AG08395 (cell line): ENCODE measurements at places on chromosomes 1 and 21.

GRCh38 chr1:6450005-6450450, 15.9 kb downstream of the TNFRSF25 start:
- no peak for DNase-seq

- DNase-seq: peak; percentile 89
Measured at GRCh38 chr1:201792534-201793305, 36.2 kb upstream of the IPO9 start.

GRCh38 chr1:74205266-74205665, 7.2 kb downstream of the FPGT start:
- peak; percentile 3 for DNase-seq

- no peak for DNase-seq
Measured at GRCh38 chr1:193787061-193787460, 600.6 kb upstream of the B3GALT2 start.

- DNase-seq: no peak
Measured at GRCh38 chr1:10456661-10457060, 6.8 kb downstream of the CORT start.

- no peak for DNase-seq
Measured at GRCh38 chr1:193216920-193217319, 30.5 kb upstream of the B3GALT2 start.

DNA sequence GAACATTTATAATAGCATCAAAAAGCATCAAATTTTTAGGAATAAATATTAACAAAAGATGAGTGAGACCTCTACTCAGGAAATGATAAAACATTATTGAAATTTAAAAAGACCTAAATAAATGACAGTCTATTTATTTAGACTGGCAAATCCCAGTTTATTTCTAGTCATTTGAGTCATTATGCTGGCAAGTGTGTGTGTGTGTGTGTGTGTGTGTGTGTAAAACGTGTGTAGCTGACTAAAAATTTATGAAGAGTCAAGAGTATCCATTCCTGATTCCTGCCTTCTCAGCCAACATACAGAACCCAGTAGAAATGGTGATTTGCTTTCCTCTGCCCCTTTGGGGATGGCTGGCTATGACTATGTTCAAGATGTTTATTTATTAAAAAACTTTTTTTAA, 46.2 kb downstream of the OSBPL9 start:
- DNase-seq: no peak

- no peak for DNase-seq
Measured at GRCh38 chr1:41515131-41515678, 30.7 kb upstream of the EDN2 start.

GRCh38 chr1:38533772-38534472, 325.6 kb downstream of the RRAGC start:
- DNase-seq: no peak

DNA sequence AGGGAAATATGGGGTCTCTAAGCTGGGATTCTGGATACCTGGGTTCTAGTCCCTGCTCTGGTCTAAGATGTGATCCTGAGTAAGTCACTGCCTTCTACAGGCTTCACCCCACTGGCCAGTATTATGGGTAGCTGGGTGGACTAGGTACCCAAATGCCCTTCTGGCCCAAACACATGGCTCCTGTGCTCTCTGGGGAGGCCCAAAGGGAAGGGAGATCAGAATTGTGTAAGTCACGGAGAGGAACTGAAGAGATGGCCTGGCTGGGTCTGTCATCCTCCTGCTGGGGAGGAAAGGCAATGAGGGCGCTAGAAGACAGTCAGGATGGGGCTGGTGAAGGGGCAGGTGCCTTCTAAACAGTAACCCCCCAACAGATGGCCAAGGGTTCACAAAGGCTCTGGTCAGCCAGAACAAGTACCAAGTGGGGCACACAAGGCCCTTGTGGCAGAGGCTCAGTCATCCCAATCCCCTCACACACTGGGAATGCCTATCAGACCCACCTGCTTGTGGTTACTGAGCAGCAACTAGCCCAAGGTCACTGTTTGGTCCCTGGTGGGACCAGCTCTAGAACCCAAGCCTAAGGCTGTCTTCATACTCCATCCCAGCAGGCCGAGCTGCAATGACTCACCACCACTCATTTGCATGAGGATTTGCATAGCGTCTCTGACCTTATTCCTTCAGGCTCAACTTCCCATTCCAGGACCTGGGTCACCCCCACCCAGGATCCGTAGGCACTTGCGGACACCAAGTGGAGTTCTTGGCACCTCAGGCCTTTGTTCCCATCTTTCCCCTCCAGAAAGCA, 9.2 kb downstream of the MEF2D start:
- no peak for DNase-seq

DNA sequence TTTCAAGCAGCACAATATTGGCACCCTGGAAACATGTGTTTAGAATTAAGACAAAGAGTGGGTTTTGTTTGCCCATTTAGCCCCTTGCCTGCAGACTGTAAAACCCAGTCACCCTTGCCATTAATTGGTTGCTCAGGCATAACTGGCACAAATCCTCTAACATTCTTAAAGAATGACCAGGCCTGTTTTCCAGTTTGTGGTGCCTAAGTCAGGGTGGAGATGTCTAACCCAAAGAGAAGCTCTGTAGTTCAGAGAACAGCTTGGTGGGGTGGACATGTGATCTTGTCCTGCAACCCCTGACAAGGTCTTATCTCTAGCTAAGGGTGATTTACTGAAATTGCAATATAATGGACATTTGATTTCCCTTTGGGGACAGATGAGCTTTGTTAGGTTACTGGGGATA, 8.8 kb upstream of the ANGPTL7 start:
- DNase-seq: peak; percentile 81

DNA sequence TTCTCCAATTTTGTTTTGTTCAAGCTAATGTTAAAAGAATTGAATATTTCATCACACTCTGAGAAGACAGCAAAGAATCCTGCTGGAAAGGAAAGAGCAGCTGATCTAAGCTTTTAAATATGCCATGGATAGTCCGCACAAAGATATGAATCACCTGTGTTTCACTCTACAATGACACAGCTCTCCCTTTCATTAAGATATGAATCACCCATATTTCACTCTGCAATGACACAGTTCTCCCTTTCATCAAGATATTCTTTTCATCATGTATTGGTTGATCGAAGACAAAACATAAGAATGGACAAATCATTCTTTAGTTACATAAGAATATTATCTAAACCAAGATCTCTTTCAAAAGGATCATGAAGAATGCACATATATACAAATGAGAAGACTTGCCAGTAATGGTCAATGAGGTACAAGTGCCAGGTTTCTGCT, 367.3 kb downstream of the SMYD3 start:
- DNase-seq: peak; percentile 67

DNA sequence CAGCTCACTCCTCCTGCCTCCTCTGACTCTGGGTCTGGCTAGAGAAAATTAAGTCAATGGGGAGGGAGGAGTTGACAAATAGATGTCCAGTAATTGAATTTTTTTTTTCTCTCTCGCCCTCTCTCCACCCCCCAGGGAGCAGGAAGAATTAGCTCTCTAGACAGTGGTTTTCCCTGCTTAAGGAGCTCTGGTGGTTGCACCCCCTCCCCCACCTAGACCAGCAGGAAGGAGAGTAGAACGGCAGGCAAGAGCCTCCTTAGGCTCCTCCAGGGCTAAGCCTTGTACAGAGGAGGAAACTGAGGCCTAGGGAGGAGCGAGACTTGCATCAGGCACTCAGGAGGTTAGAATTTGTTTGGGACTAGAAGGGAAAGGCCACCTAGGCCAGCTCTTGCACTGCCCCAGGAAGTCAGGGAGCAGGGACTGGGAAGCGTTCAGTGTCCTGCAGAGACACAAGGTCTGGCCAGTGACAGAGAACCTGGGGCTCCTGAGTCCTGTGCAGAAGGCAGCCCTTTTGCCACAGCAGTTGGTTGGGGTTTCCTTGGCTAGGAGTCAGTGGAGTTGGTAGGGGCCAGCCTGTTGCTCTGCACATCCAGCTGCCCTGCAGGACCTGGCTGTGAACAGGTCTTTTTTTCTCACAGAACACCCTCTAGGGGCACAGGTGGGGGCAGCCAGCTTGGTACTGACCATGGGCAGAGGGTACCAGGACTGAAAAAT, 49.5 kb upstream of the ACOT11 start:
- no peak for DNase-seq

GRCh38 chr1:66084442-66084841, 291.7 kb downstream of the PDE4B start:
- no peak for DNase-seq

DNA sequence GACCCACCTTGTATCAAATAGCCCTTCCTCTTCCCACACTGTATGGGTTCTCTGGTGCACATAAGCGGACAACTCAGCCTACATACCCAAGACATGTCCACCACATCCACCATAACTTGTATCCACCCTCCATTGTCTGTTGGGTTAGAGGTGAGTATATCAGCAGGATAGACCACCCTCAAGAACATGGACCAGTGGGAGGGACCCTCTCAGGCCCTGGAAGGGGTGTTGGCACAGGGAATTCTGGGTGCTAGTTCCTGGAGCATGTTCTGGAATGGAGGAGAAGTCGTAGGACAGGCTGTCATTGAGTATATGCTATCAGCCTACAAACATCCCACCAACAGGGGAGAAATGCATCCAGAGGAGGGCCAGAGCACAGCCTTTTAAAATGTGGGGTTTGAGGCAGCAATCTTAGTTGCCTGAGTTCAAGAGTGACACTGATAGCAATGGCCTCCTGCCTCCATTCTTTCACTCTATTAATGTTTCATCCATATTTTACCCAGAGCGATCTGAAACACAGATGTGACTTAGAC, 7.5 kb downstream of the CD55 start:
- no peak for DNase-seq

DNA sequence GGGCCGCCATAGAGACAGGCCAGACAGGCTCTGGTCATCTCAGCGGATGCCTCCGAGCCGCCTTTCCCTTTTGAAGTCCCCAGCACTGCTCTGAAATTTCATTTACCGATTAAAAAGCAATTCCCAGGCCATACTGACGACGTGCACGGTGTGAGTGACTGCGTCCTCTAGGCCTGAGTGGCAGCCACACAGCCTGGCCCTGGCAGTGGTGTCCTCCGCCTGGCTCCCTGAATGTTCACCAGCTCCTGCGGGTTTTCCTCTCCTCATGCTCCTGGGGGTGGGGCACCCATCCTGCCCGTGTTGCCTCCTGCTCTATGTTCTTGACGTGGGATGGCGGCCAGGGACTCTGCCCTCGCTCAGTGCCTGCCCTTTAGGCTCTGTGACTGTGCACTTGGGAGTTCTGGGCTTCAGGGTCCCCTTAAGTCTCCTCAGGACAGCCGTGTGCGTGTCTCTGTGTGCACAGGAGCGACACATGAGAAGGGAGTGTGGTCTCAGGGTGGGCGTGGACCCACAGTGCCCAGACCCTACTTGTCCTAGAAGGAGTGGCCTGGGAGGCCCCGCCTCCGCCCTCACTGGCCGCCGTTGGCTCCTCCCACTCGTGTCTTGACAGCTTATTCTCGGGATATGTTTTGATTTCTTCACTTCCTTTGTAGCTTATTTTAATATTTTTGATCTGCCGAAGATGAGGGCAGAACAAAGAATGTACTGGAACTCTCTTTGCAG, 3.6 kb downstream of the SKI start:
- peak; percentile 79 for DNase-seq

- peak; percentile 38 for DNase-seq
Measured at GRCh38 chr1:162956922-162957321, 95.9 kb upstream of the CCDC190 start.

DNA sequence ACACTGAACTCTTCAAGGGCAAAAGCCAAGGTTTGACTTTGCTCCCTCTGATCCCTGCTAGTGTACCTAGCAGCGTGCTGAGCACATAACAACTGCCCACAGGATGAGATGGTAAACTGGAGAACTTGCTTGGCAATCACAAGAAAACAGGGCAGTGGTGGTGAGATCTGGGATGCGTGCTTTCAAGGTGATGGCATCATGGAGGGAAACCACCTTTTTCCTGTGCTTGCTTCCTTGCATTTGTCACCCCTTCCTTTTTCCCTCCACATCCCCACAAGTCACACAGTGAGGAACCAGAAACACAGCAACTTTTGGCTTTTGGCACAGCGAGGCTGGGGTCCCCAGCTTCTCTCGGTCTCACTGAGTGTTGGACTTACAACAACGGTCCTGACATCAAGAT, 31.4 kb upstream of the BECN2 start:
- DNase-seq: no peak

- no peak for DNase-seq
Measured at GRCh38 chr1:33537885-33538284, 65.4 kb downstream of the ZSCAN20 start.

DNA sequence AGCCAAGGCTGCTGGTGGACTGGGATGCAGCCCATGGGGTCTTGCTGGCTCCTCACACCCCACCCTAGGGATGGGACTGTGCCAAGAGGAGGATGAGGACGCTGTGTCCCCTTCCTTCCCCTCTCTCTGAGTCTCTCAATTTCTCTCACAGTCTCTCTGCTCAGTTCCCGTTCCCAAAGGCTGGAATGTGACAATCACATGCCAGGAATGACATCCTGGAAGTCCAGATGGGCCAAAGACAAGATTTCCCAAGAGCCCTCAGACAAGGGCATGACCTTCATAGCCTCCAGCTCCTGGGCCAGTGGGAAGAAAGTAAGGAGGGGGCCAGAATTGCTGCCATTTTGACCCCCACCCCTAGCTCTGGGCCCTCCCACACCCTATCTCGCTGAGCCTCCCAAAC, 7.6 kb upstream of the CDCP2 start:
- DNase-seq: peak; percentile 33

DNA sequence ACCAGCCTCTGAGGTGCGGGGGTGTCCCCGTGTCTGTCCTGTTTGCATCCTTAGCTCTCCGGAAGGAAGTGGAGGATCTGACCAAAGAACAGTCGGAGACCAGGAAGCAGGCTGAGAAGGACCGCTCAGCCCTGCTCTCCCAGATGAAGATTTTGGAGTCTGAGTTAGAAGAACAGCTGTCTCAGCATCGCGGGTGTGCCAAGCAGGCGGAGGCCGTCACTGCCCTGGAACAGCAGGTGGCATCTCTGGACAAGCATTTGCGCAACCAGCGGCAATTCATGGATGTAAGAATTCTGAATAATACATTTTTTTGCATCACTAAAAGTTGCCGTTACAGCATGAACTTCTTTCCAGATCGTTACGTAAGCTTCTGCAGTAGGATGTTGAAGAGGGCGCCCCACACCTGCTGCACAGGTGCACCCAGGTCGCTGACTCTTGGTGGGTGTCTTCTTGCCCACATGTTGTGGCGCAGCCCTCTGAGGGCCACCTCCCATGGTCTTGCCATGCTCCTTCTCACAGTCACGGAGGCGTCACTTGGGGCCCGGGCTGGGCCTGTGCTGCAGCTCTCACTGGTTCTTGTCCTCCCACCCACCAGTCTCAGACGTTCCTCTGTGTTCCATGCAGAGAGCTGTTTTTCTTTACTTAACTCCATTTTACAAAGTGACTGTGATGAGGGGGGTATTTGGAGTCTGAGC, 61.3 kb upstream of the DIP2A start:
- no peak for DNase-seq

- peak; percentile 46 for DNase-seq
Measured at GRCh38 chr1:31572323-31573104, 3.8 kb upstream of the TINAGL1 start.

DNA sequence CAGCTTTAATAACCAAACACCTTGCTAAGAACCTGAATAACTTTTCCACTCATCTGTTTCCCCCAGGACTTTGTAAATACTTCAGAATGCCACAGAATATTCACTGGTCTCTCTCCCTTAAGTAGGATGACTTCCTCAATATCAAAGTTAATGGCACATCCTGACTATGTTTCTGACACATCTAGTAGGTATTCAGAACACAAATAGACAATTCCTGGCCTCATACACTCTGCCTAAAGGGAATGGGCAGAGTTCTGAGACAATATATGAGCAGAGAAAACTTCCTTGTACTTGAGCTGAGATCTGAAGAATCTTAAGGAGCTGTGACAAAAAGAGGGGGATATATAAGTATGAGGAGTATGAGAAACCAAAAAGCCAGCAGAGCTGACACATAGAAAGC, 34.8 kb downstream of the ANKRD13C start:
- DNase-seq: peak; percentile 60
